ENCODE measurements at places on chromosomes 2 and 18.

GRCh38 chr2:76998152-76998551 is 524.0 kb downstream of the LRRTM4 start:
- no peak for DNase-seq

- no peak for DNase-seq
Observed at GRCh38 chr2:134217351-134217750, 36.5 kb upstream of the MGAT5 start.

GRCh38 chr2:172230889-172231401 is 128.2 kb upstream of the DLX2 start:
- DNase-seq = no peak

GRCh38 chr2:4047961-4048891 is 344.9 kb downstream of the DCDC2C start:
- DNase-seq = no peak

GRCh38 chr2:190763901-190764514 is 115.1 kb downstream of the NAB1 start:
- DNase-seq = no peak

- no peak for DNase-seq
Observed at GRCh38 chr2:6590442-6590841, 275.3 kb downstream of the CMPK2 start.

- DNase-seq = no peak
Observed at GRCh38 chr2:159904959-159905305, 106.9 kb upstream of the CD302 start.

DNA sequence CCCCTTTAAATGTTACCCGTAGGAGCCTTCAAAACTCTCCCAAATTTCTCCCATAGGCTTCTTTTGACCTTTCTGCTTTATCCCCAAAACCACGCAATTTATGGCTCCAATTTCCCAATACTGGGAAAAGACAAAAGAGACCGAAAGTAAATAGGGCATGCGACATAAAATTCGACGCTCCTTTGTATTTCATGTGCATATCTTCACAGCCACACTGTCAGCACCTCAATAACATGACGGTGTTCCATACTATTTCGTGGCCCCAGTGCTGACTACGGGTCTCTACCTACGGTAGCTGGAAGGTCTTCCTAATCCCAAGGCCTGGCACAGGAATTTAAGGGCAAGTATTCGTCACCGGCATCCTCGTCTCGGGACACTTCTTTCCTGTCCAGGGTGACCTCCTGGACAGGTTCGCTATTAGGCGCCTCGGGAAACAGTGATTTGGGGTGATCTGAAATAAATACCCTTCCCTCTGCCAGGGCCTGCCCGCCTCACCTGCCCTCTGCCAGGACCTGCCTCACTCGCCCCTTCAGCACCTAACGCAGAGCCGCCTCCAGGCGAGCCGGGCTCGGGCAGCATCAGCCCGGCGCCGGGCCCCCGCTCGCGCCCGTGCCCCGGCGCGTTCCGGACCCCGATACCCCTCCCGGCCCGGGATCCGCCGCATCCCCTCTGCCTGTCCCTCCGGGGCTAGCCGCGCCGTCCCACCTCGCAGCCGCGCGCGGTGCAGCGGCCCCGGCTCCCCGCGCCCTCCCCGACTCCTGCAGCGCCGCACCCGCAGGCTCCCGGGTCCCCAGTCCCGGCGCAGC is 680 bp downstream of the DTNB start:
- peak; percentile 67 for DNase-seq

GRCh38 chr2:25076749-25077148 is 34.9 kb downstream of the EFR3B start:
- no peak for DNase-seq

- DNase-seq = no peak
Observed at GRCh38 chr2:177207101-177207500, 5.5 kb upstream of the HNRNPA3 start.

DNA sequence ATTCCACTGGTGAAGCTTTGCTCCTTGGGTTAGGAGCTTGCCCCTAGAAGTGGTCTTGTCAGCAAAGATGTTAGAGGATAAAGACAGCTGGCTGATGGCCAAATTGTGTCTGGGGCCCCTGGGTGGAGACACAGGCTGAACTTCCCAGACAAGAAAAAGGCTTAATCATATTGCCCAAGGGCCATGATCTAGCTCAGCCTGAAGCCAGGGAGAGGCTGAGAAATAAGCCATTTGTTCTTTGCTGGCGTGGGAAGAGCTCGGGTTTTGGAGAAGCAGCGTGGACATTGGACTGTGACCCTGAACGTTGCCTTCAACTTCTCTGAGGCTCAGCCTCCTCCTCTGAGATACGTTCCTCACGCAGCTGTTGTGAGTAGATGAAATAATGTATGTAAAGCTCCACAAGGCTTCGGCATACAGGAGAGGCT is 153.0 kb downstream of the ZFP36L2 start:
- no peak for DNase-seq

DNA sequence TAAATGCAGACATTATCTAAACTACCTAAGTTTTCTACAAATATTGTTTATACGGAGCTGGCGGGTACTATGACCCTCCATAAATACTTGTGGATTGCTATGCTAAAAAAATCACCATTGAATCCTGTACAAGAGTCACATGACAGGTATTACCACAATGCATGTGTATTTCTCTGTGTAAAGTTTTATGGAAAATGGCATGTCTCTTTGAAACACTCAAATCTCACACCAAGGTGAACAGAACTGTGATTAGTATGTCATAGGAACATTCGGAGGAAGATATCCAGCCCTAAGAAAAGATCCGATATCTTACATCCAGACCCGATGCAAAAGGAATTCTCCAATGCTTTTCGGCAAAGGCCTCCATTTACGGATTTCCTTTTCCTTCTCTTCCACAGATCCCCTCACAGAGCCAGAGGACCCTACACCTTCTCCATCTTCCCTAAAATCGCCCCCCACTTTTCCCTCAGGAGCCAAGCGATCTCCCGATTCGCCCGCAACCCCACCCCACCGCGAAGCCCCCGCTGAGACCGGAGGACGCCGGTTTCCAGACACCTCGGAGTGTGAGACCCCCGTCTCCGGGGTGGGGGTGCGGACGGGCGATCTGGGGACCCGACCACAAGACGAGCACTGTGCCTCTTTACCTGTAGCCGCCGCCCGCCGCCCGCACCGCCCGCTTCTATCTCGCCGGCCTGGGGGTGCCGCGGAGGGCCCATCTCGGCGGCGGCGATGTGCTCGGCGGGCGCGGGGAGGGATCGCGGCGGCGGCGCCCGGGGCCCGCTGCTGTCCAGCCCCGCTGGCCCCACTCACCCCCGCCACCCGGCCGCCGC is 1.2 kb downstream of the SAP130 start:
- DNase-seq = no peak

DNA sequence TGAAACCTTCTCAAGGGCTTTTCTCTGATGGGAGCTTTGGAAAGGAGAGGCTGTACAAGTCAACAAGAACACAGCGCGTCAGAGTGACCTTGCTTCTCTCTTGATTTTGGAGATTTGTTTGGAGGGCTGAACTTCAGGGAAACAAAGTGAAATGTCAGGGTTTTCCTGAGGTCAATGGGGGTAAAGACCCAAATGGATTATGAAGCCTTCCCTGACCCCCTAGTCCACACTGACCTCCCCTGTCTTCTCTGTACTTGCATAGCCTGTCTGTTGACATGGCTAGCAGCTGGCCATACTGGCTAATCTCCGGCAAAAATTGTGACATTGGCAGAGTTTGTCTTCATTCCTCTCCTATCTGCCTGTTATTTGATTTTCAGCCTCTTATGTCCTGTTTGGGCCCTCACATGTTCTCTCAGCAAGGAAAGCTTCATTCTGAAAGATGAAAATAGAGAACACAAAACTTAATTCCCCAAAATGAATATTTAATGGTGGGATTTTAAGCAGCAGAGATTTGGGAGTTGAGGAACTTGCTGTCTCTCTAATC is 149.3 kb upstream of the HAAO start:
- DNase-seq = no peak

GRCh38 chr18:5488844-5489243 is 55.0 kb downstream of the EPB41L3 start:
- DNase-seq = no peak

GRCh38 chr2:10949835-10950234 is 38.1 kb downstream of the KCNF1 start:
- no peak for DNase-seq

DNA sequence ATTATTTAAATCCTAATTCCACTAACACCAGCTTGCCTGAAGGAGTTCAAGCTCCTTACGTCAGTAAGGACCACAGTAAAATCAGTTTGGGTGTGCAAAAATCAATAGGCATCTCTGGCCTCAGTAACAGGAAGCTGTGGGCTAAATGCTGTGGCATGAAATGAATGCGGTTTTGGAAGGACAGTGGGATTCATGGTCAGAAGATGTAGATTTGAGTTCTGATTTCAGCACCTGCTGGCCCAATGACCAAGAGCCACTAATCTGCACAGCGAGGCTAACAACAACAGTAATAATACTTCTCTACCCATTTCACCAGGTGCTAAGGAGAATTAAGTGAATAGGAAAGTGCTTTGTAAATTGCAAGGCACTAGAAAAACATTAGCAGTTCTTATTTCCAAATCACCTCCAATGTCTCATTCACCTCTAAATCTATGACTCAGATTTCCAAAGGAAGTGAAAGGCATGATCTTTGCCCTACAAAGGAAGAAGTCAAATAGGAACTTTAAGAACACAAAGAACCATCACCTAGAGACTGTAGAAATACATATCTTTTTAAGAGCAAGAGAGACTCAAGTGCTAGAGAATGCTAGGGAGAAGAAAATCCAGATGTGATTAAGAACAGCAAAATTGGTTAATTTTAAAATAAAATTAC is 172.6 kb downstream of the ANKRD44 start:
- no peak for DNase-seq

GRCh38 chr2:207473049-207473930 is 56.5 kb upstream of the CREB1 start:
- peak; percentile 33 for DNase-seq

GRCh38 chr18:49655266-49656072 is 93.6 kb downstream of the LIPG start:
- DNase-seq = no peak

DNA sequence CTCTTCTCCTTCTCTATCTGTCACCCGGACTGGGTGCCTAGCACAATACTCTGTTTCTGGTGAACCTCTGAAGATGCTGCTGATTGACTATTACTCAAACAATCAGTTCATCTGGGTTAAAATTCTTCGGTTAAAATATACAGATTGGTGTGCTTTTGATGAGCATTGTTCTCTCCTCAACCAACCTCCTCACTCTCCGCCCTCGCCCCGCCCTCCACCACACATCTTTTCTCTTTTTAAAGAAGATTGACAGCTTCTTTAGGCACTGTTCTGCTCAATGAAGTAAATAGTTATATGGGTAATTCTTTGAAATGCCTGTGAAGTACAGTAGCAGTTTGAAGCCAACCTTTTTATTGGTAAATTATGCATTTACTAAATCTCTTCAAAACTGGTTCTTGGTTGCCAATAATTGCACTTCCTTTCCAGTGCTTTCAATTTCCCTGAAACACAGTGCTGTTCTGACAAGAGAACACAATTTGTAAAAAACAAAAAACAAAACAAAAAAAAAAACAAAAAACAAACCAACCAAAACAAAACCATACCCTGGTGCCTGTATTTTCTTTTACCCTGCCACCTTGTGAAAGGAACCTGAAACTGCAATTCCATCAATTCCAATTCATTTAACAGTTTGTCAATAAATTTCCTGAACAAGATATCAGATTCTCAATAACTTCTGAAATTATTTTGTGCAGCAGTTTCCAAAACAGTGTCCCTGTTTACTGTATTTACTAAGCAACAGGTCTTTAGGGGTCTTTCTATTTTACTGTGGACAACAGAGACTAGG is 188.6 kb downstream of the LRP1B start:
- no peak for DNase-seq

DNA sequence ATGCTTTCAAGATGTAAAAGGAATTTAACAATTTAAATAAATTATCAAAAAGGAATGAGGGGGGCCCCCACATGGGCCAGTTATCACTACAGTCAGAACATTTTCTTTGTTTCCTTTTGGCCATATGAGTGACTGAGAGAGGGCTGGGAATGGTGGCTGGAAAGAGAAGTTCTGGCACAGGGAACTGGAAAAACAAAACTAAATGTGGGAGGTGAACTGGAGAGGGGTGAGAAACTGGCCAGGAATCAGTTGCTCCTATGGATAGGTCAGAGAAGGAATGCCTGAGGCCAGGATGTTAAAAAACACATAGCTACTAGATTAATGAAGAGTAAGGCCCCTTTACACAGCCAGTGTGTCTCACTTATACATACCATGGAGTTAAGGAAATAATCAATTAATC is 121.0 kb downstream of the RBMS1 start:
- DNase-seq = no peak

GRCh38 chr18:50711386-50711785 is 108.4 kb downstream of the MRO start:
- peak; percentile 43 for DNase-seq

DNA sequence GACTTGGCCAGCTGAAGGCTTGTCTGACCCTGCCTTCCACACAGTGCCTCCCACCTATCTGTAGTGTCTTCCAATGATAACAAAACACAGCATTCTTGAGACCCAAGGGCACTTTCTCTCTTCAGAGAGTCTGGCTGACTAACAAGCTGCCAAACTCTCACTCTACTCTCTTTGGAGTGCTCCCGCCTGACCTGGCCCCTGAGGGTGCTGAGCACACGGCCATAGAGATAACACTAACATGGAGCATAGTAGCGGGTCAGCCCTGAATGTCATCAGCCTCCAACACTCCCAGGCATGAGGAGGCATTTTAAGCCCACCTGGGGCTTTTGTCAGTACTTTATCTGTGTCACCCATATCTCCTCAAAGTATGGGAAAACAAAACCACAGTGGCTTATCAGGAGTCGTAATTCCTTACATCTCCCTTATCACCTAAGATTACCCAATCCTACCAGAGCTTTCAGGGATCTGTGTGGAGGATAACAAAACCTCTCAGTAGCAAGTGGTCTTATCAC is 160.3 kb upstream of the TCF4 start:
- DNase-seq = no peak

DNA sequence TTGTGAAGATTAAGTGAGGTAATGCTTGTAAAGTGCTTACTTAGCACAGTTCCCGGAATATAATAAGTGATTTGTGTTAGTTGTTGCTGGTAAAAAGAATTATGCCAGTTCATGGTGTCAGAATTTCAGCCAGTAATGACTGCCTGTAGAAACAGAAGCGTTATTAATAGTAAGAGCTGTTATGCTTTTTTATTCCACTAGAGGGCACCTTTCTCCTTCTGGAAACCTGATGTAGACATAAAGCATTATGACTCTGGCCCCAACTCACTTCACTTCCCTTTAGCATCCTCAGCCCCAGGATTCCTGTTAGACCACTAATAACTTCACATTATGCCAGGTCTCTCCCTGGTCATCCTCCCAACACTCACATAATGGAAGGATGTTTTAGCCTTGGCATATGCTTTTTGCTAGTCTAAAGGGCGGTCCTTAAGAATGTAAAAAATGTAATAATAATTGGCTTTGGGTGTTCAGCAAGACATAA is 34.9 kb downstream of the C18orf54 start:
- DNase-seq = no peak

DNA sequence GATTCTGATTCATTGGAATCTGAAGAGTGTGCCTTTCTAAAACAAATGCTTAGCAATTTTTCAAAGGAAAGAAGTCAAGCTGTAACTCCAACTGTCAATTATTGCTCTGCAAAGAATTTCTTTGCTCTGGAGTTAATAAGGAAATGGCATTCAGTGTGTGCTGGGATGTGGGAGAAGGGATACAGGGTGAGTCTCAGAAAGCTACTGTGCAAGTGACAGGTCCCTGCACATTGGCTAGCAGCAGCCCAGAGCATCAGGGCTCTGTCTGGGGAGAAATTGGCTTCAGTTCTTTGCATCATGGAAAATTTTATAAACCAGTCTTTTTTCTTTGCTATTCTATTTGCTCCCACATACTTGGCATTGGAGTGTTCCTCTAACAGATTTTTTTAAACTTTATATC is 1.1 kb upstream of the SYT4 start:
- no peak for DNase-seq
